WERI-Rb-1 (cell line): ENCODE measurements at places on chromosomes 1 and 21.
A peak's percentile ranks its signal among the peaks of the same experiment; 100 is the strongest.

DNA sequence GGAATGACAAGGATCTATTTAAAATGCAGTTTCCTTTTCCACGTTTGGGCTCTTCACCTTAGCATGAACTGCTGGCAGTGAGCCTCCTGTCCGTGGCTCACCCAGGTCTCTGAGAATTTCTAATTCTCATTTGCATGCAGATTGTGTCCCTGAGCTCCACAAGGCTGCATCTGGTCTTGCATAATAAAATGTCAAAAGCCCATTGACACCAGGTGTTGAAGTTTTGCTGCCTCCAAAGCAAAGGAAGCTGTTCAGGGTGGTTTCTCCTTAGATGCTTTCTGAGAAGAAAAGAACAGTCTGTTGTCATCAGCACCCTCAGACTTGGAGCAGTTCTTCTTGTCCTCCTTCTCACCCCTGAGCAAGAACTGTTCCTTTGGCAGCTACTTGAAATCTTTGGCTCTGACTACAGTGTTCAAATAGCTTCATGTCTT is 433.1 kb upstream of the KAZN start:
- DNase-seq = no peak

DNA sequence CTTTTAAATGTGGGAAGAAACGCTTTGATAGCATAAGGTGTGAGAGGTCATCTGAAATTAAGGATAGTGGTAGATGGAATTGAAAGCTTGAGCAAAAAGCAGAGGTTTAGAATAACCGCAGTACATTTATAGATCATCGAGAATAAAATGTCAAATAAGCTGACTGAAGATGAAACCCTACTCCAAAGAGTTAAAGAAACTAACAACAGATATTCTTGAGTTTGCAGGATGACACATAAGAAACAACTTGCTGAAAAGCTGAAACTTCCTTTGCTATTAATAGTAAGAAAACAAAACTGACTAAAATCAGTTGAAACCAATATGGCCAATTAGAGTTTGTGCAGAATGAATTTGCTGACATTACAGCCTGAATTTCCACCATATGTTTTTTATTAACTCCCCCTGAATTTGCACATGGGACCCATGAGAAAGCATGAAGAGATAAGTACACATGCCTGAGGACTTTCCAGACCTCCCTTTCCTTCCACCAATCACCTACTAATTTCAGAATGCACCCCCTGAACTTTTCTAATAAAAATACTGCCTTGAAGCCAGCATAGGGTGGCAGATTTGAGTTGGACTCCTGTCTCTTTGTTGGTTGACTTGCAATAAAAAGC is 1.7 kb upstream of the C1orf185 start:
- DNase-seq = no peak

DNA sequence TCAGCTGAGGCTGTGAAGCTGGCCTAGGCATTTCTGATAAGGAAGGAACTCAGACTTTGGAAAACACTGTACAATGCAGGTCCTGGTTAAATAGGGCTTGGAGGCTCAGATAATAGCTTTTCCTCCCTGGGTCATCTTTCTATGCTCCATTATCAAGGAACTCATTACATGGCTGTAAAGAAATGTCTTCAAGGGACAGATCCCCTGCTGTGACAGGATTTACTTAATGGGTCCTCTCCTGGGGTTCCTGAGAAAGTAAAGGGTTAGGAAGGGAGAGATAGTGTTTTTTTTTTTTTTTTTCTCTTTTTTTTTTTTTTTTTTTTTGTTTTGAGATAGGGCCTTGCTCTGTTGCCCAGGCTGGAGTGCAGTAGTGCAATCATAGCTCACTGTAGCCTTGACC is 14.1 kb upstream of the SVBP start:
- no peak for DNase-seq

DNA sequence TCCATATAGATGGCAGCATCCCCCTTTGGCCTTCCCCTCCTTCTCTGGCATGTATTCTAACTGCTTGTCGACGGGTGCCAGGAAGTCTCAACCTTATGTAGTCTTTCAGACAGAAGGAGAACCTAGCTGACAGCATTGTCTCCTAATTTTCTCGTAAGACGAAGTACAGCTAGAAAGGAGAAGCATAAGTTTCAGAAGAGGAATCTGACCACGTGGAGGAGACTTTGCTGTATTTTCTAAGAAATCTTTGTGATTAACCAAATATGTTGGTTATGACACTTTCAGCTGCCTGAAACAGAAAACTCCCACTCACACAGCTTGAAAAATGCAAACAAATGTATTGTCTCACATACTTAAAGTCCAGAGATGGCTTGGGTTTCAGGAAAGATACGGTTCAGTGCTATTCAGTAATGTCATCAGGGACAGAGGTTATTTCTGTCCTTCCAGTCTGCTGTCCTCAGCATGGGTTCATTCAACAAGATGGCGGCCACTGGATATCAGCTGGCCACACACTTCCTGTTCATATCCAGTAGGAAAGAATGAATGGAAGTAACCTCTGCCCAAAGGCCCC is 109.5 kb upstream of the ZNF648 start:
- DNase-seq = no peak

DNA sequence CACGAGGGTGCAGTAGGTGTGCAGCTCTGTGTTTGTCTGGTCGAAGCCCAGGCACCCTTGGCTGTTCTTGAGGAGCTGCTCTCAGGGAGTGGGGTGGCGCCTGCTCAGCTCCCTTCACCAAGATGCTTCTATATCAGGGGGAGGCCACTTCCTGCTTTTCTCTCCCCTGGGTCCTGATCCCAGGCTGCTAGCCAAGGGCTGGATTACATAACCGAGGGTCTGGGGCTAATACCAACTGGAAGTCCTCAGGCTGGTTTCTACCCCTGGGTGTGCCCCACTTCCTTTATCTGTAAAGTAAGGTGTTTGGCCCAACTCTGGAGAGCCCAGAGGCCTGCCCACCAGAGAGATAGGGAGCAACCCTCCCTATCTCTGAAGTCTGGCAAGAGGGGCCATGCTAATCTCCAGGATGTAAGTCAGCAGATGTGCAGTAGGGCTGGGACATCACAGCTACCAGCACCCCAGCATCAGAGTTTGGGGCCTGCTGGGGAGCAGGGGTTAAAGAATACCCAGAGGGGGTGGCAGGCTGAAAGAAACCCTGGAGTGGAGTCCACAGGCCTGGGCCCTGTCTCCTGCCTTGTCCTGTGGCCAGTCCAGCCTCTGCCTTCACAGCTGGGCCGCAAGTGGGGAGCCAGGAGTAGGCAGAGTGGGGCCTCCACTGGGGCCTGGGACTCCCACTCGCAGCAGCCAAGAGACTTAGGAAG is 2.1 kb downstream of the SELENBP1 start:
- no peak for DNase-seq

GRCh38 chr1:217857061-217857460 is 225.9 kb downstream of the SPATA17 start:
- DNase-seq = no peak

- peak; percentile 55 for DNase-seq
Observed at GRCh38 chr1:207868251-207868773, 42.6 kb downstream of the CD34 start.

DNA sequence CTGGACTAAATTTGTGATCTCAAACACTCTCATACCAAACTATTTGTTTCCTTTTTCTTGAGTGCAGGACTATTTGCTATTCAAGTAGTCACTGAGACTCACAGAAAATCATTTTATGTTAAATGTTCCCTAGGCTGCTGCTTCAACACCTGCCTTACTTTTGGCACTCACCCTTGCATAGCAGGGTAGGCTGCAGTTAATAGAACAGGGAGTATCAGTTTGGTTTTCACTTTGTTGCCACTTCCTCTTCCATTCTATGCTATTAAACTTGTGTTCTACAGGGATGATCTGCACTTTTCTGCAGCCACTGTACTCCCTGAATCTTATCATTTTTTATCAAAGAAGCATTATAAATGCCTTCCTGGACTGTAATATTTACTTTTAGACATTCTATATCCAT is 148.7 kb upstream of the PRMT6 start:
- no peak for DNase-seq

DNA sequence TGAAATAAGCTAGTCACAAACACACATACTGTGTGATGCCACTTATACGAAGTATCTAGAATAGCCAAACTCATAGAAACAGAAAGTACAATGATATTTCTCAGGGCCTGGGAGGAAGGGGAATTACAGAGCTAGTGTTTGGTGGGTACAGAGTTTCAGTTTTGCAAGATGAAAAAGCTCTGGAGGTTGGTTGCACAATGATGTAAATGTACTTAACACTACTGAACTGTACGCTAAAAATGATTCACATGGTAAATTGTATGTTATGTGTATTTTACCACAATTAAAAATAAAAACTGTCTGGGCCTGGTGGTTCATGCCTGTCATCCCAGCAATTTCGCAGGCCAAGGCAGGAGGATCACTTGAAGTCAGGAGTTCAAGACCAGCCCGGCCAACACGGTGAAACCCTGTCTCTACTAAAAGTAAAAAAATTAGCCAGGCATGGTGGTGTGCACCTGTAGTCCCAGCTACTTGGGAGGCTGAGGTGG is 15.3 kb upstream of the FHAD1 start:
- DNase-seq = no peak

DNA sequence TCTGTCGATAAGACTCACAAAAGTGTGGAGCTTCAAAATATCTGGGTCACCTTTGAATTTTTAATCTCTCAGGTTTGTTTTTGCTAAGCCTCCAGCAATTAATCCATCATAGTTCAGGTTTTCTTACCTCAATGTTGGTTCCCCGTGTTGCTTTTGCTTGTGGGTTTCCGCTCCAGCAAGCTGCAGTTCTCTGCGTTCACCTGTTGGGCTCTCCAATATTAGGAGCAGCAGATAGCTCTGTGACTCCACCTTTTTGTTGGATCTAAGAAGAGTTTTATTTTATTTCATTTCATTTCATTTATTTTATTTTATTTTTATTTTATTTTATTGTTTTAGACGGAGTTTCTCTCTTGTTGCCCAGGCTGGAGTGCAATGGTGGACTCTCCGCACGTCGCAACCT is 335.5 kb downstream of the COL11A1 start:
- no peak for DNase-seq

- no peak for DNase-seq
Observed at GRCh38 chr21:41530366-41530765, 22.4 kb upstream of the TMPRSS2 start.

GRCh38 chr1:214857716-214858115 is 224.8 kb upstream of the KCNK2 start:
- DNase-seq = no peak

GRCh38 chr1:226712742-226713419 is 26.2 kb downstream of the ITPKB start:
- DNase-seq = no peak
